Pons (tissue), 1 donor: ENCODE measurements at places on chromosomes 3 and 15.

GRCh38 chr15:42457445-42458442 is 33.2 kb downstream of the ZNF106 start:
- peak; percentile 70 for DNase-seq

DNA sequence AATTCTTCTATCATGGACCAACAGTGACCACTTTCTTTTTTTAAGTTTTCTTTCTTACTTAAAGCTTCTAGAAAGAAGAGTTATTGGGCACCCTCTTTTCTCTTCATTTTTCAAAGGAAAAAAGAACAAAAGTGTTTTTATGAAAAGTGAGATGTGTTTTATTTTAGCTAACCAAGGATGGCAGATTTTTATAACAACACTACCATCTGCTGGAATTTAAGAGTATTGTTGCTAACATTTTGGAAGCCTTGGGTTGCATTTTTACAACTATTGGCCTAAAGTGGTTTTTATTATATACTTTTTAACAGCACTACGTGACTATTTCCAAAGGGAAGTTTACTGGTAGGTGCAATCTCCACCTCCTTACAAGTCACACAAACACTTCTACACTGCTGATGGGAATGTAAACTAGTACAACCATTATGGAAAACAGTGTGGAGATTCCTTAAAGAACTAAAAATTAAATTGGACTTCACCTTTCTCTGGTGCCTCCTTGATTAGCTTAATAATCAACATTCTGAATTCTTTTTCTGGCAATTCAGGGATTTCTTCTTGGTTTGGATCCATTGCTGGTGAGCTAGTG is 237.7 kb upstream of the AGTR1 start:
- DNase-seq, result no peak

- no peak for DNase-seq
These were observed 27.9 kb downstream of the FBN1 start for GRCh38 chr15:48617619-48618018.

GRCh38 chr15:89777073-89777751 is 1.1 kb downstream of the MESP2 start:
- no peak for DNase-seq

DNA sequence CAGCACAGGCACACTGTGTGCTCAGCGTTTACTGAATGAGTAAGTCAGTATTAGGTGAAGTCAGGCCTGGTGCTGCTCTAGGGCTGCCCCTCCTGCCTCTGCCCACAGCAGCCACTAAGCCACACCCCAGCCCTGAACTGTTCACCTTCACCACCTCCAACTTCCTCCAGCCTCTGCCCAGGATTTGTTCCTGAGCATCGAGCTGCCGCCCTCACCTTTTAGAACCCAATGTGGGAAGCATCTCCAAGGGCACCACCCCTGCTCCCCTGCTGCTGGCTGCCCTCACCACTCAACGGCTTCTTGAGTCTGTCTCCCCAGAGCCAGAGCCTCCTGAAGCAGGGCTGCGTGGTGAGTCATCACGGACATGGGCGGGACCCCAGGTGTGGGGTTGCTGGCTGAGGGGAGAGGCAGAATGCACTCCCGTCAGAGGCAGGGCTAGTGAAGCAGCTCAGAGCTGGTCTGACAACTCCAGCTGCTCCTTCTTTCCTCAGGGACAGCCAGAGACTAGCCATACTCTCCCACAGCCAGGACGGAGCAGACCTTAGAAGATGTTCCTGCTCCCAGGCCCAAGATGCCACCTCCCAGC is 5.8 kb downstream of the HYAL2 start:
- DNase-seq, result no peak

DNA sequence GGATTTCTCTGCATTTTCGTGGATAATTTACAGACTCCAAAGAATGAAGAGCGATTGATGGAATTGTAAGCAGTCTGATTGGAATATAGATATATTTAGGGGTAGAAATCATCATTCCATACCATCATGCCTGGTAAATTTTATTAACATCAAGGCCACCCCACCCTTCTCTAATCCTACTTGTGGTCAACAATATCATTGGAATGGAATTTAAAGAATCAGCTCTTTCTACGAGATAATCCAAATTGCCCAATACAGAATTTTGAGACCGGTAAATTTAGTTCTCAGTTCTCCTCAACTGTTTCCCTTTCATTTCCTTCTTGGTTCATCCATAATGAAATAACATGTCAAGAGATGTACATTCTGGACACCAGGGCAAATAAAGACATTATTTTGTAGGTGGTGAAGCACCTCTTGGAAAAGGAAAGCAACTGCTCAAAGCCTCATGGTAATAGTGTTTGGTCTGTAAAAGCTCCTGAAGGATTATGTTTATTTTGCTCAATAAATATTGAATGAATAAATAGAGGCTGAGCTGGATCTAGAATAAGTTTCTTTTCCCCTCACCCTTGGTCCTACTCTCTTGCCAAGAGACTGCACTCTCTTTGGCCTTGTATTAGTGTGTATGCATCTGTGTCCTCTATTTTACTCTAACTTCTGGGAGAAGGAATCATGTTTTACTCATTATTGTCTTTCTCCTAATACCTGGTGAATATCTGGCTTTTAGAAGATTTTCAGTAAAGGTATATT is 133.7 kb upstream of the BCL6 start:
- no peak for DNase-seq

DNA sequence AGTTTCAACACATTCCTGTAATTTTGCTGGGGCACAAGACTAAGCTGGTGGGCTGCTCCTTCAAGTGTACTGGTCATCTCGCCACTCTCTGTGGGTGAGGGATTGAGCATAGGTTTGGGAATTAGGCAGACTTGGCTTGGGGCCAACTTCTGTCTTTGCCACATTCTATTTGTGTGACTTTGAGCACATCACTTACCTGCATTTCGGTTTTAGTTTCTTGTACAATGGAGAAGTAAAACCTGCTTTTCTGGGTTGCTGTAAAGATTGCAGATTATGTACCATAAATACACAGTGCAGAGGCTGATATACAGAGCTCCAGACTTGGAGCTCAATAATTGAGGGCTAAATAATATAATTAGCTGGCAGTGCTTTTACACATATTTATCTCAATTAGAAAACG is 162.1 kb downstream of the C3orf38 start:
- DNase-seq, result no peak

DNA sequence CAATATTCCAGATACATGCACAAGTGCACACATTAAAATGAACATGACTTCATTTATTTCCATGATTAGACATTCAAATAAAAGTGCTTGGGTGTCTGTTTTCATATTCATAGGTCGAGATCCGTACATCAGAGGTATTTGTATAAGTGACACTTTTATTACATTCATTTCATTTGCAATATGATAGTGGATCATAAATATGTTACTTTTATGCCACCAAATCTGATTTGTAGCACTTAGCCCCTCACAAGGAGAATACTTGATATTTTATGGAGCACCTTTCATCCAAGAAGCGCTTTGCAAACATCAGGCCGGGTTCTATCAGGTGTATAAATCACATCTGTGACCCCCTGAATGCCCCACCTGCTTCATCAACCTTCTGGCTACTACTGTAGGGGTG is 100.6 kb downstream of the TOP2B start:
- DNase-seq, result no peak

DNA sequence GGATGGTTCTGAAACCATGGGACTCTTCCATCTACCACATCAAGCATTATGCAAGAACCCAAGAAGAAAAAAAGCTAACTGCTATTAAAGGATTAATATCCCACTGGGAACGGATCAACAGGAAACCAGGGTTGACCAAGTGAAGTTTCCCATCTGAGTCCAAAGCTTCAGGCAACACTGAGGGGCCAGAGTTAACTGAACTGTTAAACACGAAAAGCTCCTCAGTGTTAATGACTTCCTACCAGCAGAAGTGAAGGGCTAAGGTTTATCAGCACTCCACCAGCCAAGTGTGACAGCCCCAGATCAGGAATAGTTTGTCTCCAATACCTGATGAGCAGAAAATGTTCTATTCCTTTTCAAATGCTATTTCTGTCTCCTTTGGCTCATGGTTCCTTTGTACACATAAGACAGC is 36.7 kb downstream of the PTPN9 start:
- no peak for DNase-seq

DNA sequence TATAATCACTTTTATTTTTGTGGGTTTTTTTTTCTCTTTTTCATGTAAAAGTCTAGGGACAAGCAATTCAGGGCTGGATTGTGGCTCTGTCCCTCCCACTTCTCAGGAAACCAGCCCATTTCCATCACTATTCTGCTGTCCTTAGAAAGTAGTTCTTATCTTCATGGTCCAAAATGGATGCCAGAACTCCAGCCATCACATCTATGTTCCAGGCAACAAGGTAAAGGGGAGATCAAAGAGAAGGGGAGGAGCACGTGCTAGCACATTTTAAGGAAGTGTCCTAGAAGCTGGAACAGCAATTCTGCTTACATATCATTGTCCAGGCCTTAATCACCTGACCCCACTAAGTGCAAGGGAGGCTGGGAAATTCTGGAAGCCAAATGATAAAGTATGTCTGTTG is 181.1 kb upstream of the C2CD4B start:
- DNase-seq, result no peak

DNA sequence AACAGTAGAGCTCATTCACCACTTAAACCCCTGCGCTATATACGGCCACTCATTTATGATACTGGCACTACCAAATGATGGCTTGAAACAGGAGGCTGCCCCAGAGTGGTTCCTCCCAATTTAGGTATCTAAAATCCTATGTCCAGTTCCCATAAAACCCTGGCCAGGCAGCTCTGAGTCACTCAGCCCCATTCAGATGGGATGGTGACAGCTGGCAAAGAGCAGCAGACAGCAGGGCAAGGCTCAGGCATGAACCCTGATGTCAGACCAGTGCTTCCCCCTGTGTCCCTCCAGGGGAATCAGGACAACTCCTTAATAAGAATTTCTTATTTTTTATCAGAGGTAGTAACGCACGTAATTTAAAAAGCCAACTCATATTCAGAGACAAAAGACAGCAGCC is 77.2 kb upstream of the RNU6-1 start:
- no peak for DNase-seq

DNA sequence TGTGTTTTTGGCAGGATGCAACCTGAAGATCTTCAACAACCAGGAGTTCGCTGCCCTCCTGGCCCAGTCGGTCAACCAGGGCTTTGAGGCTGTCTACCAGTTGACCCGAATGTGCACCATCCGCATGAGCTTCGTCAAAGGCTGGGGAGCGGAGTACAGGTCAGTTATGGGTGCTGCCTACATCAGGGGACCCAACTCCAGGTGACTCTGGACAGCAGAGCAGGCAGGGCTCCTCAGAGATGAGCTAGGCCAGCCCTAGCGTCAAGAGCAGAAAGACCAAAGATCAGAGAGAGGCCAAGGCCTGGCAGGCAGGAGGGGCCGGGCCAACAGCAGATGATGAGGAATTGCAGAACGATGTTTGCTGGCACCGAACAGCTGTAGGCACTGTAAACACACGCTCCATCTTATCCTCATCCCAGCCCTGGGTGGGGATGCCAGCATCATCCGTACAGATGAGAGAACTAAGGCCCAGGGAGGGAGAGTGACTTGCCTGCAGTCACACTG is 67.1 kb downstream of the AAGAB start:
- no peak for DNase-seq

DNA sequence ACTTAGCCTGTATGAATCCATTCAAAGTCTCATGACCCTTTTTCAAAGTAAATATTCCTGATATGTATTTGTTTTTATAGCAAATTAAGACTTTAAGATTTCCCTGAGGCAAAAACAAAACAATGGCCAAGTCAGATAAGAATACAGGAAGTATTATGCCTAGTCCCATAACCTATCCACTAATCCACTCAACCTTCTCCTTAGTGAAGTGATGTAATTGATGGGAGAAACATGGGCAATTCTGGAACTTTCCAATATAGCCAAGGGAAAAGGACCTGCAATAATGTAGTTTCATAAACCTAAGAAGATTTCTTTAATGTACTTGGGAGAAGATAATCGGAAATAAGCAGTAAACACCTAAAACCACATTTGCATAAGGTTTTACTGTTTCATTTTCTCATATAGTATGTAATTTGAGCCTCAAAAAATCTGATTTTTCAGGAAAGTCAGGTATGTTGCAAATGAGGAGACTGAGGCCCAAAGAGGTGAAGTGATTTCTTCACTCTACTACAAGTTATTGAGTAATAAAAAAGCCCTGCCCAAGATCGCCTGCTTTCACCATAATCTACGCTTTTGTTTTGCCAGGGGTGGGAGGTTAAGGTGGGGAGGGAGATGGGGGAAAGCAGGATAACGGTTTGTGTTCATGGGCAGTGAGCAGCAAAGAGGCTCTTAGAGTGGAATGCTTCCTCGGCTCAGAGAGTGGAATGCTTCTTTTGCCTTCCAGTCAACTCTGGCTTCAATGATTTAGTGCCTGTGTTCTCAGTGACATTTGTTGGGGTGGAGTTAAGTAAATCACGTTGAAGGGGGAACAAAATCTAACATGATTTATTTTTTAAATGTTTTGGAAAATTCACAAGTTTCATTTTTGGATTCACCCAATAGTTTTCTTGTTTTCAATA is 95.0 kb upstream of the FNDC3B start:
- no peak for DNase-seq

DNA sequence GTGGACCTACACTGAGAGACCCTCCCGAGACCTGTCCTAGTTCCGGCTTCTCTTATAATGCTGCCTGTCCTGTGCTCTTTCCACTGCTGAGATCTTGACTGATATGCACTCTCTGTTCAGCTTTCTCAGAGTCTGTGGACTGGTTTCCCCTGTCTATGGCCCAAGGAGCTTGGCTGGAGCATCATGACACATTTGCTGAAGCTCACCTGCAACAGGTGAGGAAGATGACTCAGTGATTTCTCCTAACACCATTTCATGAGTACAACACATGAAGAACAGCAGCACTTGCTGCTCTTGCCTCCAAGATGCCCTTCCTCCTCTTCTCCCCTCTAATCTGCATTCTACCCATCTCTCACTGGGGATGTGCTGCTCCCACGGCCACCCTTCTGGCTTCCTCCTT is 92.1 kb downstream of the DUT start:
- no peak for DNase-seq

DNA sequence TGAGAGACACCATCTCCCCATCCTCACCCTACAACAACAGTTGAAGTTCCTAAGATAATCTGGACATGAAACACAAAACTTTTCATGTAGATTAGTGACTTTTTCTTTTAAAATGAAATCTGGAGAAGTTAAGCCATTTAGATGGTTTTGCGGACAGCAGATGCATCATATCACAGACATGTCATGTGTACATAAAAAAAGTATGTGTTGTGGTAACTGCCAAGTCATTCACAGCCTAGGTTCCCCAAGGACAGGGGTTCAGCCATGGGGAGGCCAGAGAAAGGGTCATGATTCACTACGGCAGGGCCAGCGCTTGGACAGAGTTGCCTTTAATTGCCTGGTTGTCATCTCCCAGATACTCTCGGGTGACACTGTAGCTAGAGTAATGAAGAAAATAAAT is 163.2 kb downstream of the PDZRN3 start:
- DNase-seq, result no peak

- DNase-seq, result no peak
These were observed 15.3 kb upstream of the GNB5 start for GRCh38 chr15:52206446-52206845.

- DNase-seq, result no peak
These were observed at the start of gene GRM2 for GRCh38 chr3:51706788-51707731. Gene GRM2, plus strand, starts transcription at chr3:51707068. Its CDS starts 1,916 bp downstream, at chr3:51708984.

- DNase-seq, result no peak
These were observed 44.3 kb upstream of the DYNC1LI1 start for GRCh38 chr3:32614956-32615355.

- DNase-seq, result peak; percentile 6
These were observed 41.4 kb downstream of the ROBO2 start for GRCh38 chr3:77081240-77081661.
